Stimulated activated CD4-positive, alpha-beta T cell treated with anti-CD3 and anti-CD28 coated beads, Interleukin-15, amount 100 ng/mL, for 24 hours (primary cell): ENCODE measurements at places on chromosomes 12 and 14.

DNA sequence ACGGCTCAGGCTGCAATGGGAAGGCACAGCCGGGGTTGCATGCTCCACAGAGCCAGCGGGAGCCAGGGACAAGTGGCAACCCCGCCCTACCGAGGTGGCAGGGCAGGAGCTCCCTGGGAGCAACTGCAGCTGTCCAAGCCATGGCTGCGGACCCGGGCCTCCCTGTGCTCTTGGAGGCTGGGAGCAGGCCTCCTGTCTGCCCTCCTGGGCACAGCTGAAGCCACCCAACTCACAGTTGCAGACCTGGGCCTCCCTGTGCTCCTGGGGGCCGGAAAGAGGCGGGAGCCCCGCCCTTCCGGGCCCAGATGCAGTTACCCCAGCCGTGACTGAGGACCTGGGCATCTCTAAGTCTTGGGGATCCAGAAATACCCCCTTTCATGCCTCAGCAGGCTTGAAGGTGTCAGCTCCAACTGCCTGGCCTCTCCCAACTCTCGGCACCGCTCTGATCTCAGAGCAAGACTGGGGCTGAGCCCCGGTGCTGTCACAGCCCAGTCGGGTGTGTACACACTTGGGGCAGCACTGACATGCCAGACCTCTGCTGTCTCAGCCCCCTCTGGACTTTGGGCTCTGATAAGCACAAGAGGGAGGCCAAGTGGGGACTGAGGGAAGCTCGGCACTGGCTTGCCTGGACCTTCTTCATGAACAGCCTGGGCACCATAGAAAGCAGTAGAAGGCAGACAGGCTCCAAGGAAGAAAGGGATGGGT is 7.5 kb upstream of the RASSF9 start:
- DNase-seq = no peak

DNA sequence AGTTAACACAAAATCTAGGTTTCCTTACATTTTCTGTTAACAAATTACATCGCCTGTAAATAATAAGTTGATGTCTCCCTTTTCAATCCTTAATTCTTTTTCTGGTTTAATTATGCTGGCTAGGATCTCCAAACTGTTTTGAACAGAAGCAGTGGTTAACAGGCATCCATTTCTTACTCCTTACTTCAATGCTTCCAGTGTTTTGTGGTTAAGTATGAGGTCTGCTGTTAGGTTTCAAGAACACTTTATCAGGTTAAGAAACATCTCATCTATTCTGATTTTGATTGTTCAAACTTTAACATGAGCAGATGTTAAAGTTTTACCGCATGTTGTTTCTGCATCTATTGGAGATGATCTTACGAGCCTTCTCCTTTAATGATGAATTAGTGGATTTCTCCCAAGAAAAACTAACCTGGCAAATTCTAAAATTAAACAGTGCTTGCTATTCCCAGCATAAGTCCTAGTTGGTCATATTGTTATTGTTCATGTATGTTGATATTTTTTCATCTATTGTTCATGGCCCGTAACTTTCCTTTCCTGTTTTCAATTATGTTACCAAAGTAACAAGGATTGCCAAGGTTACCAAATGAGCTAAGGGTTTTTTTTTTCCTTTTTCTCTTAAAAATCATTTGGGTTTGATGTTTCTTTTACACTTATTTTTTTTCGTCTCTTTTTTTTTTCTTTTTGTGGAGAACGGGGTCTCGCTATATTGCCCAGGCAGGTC is 33.4 kb downstream of the POLE start:
- no peak for DNase-seq

GRCh38 chr14:22391908-22392565 is 197.0 kb downstream of the DAD1 start:
- DNase-seq = no peak

- DNase-seq = no peak
These were observed 318.8 kb downstream of the NAV3 start for GRCh38 chr12:78149459-78149858.

DNA sequence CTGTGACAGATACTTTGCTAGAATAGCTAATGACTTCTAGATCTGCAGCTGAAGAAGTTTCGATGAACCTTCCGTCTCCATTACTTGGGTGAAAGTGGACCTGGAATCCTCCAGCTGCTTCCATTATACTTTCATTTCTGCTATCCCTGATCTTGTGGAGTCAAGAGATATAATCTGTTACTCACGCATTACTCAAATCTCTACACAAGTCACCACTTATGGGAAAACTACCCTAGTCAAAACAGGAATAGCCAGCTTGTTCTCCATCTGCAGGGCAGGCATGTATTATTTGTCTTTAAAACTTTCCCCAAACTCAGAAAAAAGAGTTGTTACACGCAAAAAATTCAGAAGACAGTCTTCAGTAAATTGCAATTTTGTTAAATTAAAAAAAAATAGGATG is 2.8 kb upstream of the KTN1 start:
- DNase-seq = no peak
